ENCODE measurements at places on chromosomes 11 and 22.

GRCh38 chr11:63868399-63869064 lies 29.6 kb downstream of the MARK2 start:
- DNase-seq = no peak

- no peak for DNase-seq
Measured at GRCh38 chr22:17921871-17922821, 102.2 kb downstream of the MICAL3 start.

DNA sequence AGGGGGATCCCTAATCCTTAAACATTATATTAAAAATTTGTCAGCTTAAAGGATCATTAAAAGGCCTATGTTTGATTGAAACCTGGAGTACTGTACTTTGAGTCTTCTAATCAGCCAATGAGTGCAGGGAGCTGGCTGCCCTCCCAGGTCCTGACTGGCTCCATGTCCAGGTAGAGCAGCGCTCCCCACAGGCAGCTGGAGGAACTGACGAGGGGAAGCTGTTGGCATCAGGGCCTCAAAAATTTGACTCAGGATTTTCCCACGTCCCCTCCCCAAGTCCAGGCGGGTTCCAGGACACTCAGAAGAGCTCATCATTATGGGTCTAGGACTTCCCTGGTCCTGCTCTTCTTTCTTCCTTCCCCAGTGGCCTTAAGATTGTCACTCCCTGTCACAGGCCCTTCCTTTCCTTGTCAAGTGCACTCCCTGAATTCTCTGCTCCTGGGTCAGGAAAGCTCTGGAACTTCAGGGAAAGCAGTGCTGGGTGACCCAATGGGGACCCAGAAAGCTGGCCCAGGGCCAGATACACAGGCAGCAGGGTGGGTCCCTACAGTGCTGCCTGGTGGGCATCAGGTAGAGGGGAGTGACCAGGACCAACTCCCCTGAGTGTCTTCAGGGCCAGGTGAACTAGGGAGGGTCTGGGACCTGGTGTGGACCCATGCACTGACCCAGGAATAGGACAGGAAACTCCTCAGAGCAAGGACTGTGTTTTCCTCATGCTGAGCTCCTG lies 65.5 kb downstream of the GGTLC2 start:
- DNase-seq = no peak

DNA sequence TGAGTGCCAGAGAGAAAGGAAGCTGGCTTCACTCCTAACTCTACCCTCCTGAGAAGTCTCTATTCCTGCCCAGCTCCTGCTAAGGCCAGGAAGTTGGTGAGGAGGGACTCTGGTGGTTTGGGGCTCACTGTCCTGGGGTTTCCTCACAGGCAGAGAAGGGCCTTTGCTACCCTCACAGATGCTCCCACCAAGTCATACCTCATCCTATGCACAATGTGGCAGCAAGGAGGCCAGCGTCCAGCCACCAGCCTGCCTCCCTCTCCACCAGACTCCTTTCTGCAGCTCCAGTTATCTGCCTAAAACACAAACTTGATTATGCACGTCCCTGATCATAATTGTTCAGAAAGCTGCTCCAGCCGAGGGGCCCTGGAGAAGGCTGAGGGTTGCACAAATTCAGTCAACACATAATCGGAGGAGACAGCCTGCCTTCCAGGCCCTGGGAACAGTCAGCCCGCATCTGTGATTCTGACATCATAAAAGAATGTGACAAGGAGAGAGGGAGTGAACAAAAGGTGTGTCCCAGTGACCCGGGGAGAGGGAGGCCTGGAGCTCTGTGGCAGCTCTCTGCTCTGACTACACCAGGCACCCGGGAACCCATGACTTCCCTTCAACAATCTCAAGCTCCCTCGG lies 28.8 kb downstream of the DKK3 start:
- peak; percentile 86 for DNase-seq

DNA sequence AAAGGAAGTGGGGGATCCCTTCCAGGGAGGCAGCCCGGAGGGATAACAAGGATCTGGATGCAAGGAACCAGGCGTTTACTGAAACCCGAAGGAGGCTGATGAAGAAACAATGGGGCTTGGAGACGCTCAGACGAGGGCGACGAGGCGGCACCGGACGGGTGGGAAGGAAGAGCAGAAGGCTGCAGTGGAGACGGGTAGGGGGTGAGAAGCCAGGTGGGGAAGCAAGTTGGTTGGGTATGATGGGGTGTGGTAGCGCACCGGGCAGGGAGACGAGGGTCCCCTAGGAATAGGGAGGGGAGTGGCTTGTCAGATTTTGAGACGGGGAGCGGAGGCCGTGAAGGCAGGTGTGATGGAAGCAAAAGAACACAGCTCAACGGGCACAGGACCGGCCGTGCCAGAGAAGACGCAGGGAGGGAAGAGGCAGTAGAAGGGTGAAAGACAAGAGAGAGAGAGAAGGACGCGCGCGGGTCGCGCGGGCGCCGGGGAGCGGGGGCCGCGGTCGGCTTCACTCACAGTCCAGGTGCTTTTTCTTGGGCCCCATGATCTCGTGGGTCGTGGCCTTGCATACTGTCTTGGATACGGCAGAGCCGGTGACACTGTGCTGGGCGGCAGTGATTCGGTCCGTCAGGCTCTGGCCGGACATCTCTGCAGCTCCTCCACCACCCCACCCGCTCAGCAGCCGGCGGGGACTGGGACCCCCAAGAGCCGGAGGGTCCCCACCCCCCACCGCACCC lies 579 bp downstream of the PICALM start:
- DNase-seq = peak; percentile 38

Data from foreskin fibroblast (primary cell).